Stimulated activated CD4-positive, alpha-beta T cell treated with anti-CD3 and anti-CD28 coated beads, Interleukin-4, amount 100 ng/mL, for 24 hours (primary cell): ENCODE measurements at places on chromosomes 16 and 17.

DNA sequence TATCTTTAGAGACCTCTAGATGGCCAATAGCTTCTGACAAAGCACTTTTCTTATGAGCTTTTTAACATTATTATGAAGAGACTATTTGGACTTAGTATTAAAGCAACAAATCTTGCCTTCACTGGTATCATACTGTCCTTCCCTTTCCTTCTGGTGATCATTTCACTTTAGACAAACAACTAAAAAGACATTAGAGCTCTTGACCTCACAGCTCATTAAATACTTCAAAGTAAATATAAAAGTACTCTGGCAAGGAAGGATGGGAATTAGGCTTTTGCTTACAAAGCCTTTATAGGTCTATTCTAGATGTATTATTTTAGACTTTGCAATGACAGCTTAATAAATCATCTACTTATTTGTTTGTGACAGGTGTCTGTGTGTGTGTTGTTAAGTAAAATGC, 11.1 kb downstream of the STXBP4 start:
- no peak for DNase-seq

DNA sequence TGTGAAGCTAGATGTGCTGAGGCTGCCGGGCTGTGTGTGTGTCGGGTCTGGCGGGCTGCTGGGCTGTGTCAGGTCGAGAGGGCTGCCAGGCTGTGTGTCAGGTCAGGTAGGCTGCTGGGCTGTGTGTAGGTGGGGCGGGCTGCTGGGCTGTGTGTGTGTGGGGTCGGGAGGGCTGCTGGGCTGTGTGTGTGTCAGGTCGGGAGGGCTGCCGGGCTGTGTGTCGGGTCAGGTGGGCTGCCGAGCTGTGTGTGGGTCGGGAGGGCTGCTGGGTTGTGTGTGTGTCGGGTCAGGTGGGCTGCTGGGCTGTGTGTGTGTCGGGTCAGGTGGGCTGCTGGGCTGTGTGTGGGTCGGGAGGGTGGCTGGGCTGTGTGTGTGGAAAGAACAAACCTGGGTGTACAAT, 8.6 kb downstream of the WDR45B start:
- no peak for DNase-seq

- DNase-seq, result peak; percentile 84
These were observed 25.7 kb downstream of the CIBAR2 start for GRCh38 chr16:85086347-85087291.

GRCh38 chr17:10879190-10879836, 41.4 kb upstream of the PIRT start:
- DNase-seq, result no peak

- peak; percentile 53 for DNase-seq
These were observed 3.3 kb upstream of the N4BP1 start for GRCh38 chr16:48613061-48613957.

- DNase-seq, result no peak
These were observed 92.9 kb downstream of the NPIPB11 start for GRCh38 chr16:29313559-29314048.

GRCh38 chr17:75856062-75856756, 1.1 kb upstream of the WBP2 start:
- no peak for DNase-seq

DNA sequence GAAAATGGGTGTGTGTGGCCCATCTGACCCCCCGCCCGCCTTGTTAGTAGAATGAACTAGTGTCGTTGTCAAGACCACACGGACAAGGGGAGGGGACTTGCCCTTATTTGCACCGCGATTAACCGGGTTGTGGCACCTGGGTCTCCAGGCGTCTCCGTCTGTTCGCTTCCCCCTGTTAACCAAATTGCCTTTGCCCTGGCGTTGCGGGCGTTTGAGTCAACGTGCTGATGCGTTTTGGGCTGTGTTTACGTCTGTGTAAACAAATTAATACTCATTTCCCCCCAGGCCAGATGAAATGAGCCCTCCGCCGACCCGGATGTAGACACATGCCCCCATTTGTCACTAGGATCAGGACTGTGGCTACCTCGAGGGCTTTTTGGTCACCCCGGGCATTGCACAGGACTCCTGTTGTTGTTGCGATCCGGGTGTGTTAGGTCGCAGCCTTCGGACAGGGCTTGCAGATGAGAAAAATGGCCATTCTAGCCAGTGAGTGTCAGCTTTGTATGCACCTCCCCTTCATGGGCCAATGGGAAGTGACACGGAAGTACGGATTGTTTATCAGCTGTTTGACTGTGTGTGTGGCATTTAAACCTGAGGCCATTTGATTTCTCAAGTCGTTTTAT, 906 bp downstream of the RBL2 start:
- DNase-seq, result peak; percentile 63

DNA sequence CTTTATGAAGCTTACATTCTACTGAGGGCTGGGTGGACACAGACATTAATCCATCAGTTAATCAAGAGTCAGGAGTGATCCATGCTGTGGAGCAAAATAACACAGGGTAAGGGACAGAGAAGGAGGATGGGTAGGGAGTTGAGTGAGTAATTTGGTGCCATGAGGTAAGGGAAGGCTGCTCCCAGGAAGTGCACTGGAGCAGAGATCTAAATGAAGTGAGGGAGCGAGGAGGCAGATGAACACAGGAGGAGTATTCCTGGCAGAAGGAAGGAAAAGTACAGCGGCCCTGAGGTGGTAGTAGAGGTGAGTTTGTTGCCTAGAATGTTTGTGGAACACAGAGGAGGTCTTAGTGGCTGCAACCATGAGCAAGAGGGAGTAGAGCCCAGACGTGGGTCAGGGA, 34.8 kb downstream of the ASIC2 start:
- DNase-seq, result no peak

- DNase-seq, result no peak
These were observed 300.9 kb downstream of the C16orf95 start for GRCh38 chr16:87016046-87017035.

- DNase-seq, result no peak
These were observed 1.8 kb upstream of the C1QTNF8 start for GRCh38 chr16:1097800-1098199.
